EH (cell line): ENCODE measurements at places on chromosomes 1 and 21.

DNA sequence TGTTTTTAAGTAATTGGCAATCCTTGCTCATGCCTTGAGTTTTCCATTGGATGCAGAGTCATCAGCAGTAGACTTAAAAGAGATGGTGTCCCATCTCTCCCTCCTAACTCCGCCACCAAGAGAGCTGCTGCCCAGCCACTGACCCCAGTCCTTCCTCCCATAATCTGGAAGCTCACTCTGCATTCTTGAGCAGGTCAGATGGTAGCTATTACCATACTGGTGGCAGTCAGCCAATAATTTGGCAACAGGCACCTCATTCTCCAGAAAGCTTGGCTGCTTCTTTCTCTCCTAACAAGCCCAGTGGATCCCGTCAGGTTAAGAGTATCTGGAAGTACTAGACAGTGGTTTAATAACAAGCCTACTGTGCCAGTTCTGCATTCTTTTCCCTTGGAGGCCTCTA, 272.1 kb downstream of the ZNF648 start:
- no peak for DNase-seq

GRCh38 chr21:42009018-42009830, 936 bp downstream of the ZBTB21 start:
- DNase-seq = peak; percentile 78

GRCh38 chr1:69088571-69088970, 479.2 kb upstream of the LRRC7 start:
- DNase-seq = no peak

GRCh38 chr1:204046346-204046745, 26.6 kb upstream of the SOX13 start:
- DNase-seq = no peak
